ENCODE measurements at places on chromosomes 3 and 15.

- no peak for DNase-seq
Observed at GRCh38 chr15:86383611-86384010, 303.9 kb downstream of the AGBL1 start.

DNA sequence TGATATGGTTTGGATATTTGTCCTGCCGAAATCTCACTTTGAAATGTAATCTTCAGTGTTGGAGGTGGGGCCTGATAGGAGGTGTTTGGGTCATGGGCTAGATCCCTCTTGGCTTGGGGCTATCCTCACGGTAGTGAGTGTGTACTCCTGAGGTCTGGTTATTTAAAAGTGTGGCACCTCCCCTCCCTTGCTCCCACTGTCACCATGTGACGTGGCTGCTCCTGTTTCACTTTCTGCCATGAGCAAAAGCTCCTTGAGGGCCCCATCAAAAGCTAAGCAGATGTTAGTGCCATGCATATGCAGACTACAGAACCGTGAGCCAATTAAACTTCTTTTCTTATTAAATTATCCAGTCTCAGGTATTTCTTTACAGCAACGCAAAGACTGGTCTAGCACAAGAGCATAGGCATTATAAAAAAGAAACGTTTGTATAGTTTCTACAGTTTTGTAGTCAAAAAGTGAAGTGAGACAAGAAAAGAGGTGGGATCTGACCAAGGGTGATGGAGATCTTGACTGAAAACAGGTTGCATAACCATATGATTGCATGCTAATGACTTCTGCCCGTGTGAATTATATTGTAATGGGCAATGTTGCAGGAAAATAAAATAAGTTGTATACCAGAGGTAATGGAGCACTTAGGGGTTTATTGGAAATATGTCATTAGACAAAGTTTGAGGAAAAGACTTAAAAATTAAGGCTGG, 28.5 kb upstream of the CLASP2 start:
- no peak for DNase-seq

DNA sequence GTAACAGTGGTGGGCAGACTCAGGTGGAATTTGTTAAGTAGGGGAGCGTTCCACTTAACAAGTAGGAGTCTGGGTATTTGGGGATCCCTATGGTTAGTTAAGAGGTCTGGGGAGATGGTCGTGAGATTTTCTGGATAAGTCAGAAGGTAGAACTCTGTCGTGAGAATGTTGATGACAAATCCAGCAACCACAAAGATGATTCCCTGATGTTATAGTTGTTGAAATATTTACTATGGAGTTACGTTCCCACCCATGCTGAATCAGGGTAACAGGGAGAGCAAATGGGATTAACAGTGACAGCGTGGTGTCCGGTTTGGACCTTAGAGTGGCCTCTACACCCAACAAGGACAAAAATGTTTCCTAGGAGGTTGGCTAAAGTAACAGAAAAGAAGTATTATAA, 110.8 kb downstream of the MFSD1 start:
- no peak for DNase-seq

- DNase-seq, result no peak
Observed at GRCh38 chr15:92074646-92075045, 221.1 kb downstream of the SLCO3A1 start.

DNA sequence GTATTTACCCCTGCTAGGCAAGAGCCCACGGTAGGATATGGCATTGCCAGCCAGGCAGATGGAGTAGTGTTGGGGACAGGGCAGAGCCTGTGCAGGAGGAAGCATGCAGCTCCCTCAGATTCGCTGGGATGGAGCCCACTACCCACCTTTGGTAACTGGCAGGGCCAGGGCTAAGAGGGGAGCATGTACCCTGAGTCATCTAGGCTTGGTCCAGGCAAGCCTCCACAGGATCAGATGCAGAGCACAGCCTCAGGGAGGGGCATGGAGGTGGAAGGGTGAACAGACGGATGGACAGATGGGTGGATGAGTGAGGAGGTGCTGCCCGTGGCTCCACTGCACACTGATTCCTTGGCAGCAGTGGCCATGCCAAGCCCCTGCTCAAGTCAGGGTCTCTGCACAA, 33.0 kb downstream of the IL20RB start:
- DNase-seq, result no peak

GRCh38 chr3:49665822-49666519, 8.2 kb upstream of the APEH start:
- no peak for DNase-seq

DNA sequence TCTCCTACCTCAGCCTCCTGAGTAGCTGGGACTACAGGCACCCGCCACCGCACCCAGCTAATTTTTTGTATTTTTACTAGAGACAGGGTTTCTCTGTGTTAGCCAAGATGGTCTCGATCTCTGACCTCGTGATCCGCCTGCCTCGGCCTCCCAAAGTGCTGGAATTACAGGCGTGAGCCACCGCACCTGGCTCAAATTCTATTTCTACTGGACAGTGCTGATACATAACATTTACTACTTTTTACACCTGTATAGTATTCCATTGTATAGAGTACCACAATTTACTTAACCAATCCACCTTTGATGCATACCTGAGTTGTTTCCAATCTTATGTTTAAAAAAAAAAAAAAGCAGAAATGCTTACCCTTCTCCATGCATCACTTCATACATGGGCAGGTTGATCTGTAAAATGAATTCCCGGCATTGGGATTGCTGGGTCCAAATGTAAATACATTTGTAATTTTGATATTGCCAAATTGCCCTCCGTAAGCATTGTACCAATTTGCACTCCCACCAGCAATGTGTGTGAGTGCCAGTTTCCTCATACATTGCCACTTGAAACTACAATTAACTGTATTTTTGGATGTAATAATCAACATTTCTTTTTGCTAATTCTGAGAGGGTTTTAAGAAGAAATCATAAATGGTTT, 94.5 kb downstream of the NPTN start:
- no peak for DNase-seq
